ENCODE measurements at places on chromosomes 2 and 18.
A peak's percentile ranks its signal among the peaks of the same experiment; 100 is the strongest.

GRCh38 chr2:44553456-44553855, 191.7 kb downstream of the CAMKMT start:
- DNase-seq, result no peak

GRCh38 chr18:51751901-51752300, 554.4 kb upstream of the MEX3C start:
- no peak for DNase-seq

DNA sequence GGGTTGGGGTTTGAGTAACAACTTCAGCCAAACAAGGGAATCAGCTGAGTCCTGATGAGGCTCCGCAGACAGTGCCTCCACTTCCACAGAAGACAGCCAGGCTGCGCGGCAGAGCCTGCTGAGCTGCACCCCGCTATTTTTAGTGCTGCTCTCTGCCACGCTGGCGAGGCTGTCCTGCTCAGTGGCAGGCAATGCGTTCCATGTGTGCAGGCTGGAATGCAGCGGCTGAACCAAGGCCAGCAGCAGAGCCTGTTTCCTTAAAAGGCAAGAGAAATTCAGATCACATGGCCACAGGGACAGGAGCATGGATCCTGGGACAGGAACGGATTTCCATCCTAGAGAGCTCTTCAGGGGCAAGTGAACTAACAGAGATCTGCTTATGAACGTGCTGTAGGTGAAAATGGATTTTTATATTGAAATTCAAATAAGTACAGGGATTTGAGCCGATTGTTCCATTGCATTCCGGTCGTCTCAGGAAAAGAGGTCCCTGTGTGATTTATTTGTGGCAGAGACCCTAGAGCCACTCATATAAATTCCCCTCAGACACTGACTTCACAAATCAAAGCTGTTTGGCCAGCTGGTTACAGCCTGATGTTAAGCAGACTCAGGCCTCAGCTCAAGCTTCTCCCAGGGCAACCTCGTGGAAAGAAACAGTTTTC, 98.7 kb downstream of the COL6A3 start:
- DNase-seq, result no peak

- DNase-seq, result peak; percentile 21
These were observed 453 bp downstream of the CABLES1 start for GRCh38 chr18:23135550-23136325.

- DNase-seq, result no peak
These were observed 10.3 kb upstream of the TMEM37 start for GRCh38 chr2:119421304-119421703.

Data from activated CD4-positive, alpha-beta T cell treated with anti-CD3 and anti-CD28 coated beads, Interleukin-2, amount 10 ng/mL, durations not matched to agents 7 days and 5 days (primary cell).